ENCODE measurements at places on chromosomes 16 and 17.

DNA sequence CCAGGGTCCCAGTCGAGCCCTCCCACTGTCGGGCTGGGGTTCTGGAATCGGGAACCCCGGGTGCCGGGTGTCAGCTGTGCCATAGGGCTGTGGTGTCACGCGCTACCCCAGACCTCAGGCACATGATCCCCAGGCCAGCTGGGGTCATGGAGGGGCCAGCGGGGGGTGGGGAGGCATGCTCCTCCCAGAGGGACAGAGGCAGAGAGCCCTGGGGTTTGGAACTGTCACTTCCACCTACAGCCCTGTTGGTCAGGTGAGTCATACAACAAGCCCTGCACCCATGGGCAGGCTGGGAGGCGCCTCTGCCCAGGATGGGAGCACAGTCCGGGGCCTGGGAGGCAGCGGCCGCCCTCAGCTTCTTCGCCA lies 63.0 kb downstream of the BAIAP2 start:
- no peak for DNase-seq

DNA sequence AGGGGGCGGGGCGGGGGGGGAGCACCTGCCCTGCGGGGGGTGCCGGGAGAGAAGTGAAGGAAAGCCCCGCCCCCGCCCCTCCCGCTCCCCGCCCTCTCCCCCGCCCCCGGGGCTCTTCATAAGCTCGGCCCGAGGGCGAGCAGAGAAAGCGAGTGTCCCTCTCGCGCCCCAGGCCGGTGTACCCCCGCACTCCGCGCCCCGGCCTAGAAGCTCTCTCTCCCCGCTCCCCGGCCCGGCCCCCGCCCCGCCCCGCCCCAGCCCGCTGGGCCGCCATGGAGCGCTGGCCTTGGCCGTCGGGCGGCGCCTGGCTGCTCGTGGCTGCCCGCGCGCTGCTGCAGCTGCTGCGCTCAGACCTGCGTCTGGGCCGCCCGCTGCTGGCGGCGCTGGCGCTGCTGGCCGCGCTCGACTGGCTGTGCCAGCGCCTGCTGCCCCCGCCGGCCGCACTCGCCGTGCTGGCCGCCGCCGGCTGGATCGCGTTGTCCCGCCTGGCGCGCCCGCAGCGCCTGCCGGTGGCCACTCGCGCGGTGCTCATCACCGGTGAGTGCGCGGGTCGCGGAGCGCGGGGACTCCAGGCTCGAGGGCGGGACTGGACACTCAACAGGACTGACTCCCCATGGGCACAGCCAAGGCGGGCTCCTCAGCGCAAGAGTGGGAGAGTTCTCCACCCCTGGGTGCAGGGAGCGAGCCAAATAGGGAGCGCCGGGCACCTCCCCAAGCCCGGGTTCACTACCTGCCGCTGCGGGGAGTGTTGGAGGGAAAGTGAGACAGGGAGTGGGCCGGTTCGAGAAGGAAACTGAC lies at the start of gene HSD11B2:
HSD11B2 (plus strand) TSS at position 145 of the 798 bp plus-strand sequence; CDS start at position 273, 128 bp downstream.
- no peak for DNase-seq

DNA sequence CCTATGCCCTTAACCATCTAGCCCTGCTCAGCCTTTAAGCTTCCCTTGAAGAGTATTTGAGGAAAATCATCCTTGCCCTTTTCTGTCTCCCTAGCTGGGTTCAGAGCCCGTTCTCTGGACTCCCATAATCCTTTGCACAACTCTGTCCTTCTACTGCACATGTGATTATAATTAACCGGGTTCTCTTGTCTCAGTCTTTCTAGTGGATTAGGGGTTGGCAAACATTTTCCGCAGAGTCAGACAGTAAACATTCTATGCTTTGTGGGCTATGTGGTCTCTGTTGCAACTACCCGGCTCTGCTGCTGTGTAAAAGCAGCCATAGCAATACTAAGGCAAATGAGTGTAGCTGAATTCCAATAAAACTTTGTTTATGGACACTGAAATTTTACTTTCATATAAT lies 80.0 kb downstream of the CDRT15 start:
- DNase-seq: no peak

DNA sequence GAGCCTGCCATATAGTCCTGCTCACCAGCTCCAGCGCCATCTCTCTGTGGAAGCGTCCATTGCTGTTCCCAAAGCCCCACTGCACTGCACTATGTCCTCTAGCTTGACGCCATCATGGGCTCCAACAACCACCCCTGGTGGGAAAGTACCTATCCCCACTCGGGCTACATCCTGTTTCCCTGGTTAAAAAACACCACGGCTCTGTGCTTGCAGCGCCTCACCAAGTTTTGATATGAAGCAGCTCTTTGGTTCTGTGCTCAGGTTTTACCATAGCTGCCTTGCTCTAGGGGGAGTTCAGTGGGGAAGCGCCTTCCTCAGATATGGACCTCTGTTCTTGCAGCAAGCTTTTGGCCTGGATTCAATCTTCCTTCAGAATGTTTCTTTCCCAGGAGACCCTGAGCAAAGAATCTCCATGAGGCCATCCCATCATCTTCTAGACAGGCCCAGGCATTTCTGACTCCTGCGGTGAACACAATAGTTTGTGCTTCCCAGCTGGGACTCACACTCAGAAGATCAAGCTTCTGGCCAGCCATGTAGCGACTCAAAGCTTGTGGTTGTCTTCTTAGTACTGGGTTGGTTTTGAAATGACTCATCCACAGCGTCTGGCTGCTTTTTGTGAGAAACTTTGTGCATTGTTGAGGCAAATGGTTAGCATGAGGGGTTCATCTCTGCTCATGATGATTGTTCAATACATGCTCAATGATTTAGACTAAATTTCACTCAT lies 39.5 kb downstream of the DYNLRB2 start:
- DNase-seq: peak; percentile 21

GRCh38 chr17:72556944-72557826 lies 436.4 kb downstream of the SOX9 start:
- DNase-seq: peak; percentile 28

- no peak for DNase-seq
Observed at GRCh38 chr17:47719411-47720152, 13.5 kb upstream of the TBX21 start.

DNA sequence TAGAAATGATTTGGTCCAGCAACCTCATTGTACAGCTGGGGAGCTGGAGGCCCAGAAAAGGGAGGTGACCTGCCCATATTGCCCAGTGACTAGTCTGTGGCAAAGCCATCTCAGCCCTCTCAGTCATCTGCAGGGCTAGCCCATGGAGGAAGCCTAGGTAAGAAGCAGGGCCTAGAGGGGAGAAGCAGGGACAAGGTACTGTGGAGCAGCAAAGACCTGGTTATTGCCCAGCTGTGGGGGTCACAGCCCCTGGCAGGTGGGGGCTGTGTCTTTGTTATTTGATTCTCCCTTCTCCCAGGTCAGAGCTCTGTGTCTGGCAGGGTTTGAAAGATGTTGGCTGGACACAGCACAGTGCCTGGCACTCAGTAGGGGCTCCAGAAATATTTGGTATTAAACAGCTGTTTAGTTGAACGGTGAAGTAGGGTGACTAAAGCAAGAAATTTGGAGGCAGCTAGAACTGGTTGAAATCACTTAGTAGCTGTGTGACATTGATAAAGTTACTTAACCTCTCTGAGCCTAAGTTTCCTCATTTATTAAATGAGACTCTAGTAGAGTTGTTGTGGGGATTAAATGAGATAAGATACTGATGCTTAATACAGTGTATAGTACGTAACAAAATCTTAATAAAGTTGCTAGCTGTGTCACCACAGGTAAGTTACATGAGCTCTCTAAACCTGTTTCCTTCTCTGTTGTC lies 17.3 kb downstream of the CCR7 start:
- no peak for DNase-seq

- DNase-seq: no peak
Observed at GRCh38 chr16:65064131-65064530, 57.7 kb downstream of the CDH11 start.

DNA sequence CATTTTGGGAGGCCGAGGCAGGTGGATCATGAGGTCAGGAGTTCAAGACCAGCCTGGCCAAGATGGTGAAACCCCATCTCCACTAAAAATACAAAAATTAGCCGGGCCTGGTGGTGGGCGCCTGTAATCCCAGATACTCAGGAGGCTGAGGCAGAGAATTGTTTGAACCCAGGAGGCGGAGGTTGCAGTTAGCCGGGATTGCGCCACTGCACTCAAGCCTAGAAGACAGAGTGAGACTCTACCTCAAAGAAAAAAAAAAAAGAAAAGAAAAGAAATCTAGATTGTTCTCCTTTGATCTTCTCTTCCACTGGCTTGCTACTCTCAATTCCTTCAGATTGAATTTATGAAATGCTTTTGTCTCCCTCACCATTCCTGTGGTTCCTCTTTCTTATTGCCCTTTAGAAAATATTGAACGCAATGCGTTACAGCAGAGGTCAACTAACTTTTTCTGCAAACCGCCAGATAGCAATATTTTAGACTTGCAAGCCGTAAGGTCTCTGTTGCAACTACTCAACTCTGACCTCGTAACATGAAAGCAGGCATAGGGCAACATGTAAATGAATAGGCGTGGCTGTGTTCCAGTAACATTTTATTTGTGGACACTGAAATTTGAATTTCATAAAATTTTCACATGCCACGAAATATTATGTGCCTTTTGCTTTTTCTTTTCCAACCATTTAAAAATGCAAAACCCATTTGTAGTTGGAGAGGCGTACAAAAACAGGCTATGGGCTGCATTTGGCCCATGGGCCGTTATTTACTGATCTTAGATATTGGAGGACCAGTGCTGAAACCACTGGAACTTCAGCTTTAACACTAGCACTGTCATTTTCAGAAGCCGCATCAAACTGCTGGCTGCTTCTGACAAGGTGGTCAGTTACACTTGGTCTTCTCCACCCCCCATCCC lies 24.8 kb downstream of the PITPNC1 start:
- DNase-seq: no peak

DNA sequence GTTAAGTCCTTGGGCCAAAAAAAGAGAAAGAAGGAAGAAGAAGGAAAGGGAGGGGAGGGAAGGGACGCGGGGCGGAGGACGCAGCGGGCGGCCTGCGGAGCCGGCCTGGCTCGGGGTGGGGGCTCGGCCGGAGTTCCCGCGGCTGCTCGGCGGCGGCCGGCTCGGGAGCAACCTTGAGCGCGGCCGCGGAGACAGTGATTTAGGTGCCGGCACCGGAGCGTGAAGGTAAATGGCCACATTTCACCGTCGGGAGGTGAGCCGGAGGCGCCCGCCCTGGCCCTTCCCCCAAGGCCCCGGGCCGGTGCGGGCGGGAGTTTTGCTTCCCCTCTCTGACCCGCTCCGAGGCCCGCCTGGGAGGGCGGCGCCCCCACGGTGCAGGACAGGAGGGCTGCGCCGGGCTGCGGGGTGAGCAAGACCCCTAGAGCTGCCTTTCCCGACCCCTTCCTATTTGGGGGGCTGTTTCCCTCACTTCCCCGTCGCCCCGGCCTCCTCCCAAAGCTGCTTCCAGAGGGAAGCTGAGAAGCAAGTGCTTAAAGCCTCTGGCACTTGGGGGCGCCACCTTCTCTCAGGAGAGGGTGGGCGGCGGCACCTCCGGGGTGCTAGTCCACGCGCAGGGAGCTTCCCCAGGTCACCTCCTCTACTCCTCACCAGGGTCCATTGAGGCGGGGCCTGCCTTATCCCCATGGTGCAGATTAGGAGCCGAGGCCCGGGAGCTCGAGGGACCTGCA lies 56.5 kb downstream of the MRM1 start:
- no peak for DNase-seq

DNA sequence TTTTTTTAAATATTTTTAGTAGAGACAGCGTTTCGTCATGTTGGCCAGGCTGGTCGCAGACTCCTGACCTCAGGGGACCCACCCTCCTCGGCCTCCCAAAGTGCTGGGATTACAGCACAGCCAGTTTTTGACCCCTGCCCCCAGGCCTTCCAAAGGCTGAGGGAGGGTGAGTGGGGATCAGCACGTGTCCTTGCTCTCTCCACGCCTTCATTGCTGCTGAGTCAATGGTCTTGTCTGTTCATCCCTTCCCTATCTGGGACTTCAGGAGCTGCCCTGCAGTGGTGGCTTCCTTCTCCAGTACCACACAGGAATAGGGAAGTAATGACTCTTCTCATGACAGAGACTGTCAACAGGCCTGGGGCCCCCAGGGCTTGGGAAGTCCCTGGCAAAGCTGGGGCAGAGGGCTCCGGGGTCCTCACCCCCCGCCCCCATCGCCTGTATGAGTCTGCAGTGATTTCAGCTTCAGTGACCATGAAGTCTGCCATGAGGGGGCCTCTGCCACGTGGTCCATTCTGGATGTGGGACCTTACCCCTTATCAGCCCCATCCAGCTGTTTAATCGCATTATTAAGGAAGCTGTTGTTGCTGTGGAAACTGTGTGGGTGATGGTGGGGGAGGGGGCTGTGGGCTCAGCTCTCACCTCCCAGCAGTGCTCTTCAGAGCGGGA lies 6.1 kb downstream of the ABCC3 start:
- no peak for DNase-seq

DNA sequence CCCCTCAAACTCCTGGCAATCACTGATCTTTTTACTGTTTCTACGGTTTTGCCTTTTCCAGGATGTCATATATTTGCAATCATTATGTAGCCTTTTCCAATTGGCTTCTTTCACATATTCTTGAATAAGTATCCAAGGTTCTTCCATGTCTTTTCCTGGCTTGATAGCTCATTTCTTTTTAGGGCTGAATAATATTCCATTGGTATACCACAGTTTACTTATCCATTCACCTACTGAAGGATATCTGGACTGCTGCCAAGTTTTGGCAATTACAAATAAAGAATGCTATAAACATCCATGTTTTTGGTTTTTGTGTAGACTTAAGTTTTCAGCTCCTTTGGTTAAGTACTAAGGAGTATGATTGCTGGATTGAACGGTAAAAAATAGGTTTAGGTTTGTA lies 16.0 kb downstream of the GPATCH8 start:
- DNase-seq: no peak

- no peak for DNase-seq
Observed at GRCh38 chr17:55451758-55452138, 30.1 kb upstream of the MMD start.

- DNase-seq: no peak
Observed at GRCh38 chr16:66489818-66490217, 60.1 kb downstream of the TK2 start.

DNA sequence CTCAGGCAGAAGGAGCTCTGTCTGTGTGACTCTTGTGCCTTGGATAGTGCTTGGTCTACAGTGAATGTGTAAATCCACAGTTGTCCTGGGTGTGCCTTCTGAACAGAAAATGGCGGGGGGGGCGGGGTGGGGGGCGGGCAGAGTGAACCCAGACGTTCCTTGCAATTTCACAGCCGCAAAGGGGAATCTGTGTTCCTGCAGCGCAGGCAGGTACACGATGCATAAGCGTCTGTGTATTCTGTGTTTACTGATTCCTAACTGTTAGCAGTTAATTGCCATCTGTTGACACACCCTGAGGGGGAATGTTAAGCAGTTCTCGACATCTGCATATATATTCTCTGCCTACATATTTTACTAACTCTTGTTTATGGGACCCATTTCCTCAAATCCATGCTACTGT lies 123.5 kb upstream of the ZFHX3 start:
- no peak for DNase-seq

DNA sequence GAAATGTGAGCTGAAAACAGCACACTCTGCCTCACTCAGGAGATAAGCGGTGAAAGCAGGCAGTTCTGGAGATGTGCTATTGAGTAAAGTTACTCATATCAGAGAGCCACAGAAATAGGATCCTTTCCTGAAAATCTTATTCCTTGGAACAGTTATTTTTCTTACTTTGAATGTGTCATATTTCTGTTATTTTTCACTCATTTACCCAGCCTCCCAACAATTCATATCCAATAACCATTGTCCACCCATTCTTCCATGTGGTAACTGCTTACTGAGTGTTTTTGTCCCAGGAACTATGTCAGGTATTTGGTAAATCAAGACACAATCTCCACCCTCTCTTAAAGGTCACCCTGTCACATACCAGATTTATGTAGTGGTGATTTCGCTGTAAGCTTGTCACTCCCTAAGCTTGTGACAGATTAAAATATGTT lies 144.9 kb downstream of the PARN start:
- DNase-seq: no peak

GRCh38 chr16:83059237-83059636 lies 432.5 kb downstream of the CDH13 start:
- no peak for DNase-seq

GRCh38 chr17:33730131-33730530 lies 437.0 kb upstream of the ASIC2 start:
- no peak for DNase-seq
